ENCODE measurements at places on chromosomes 5 and 9.

DNA sequence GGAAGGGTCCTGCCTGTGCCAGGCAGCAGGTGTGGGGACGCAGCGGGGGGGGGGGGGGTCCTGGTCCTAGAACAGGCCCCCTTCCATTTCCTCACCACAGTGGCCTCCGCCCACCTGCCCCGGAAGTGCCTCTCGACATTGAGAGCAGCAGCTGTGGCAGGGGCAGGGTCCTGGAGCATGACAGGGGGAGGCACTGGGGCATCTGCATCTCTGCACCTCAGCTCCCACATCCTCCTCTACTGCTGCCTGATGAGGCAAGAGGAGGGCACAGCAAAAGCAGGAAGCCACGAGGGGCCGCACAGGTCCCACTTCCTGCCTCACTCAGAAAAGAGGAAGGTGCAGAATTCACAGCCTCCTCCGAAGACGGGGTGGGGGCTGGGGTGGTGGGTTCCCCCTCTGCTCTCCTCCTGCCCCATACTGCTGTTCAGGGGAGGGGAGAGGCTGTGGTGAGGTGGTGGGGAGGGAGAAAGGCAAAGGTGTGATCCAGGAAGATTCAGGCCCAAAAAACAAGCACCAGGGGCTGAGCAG lies 14.8 kb downstream of the AKNA start:
- DNase-seq, result no peak

- DNase-seq, result no peak
Measured at GRCh38 chr5:53929570-53929969, 369.1 kb downstream of the NDUFS4 start.

GRCh38 chr9:110255034-110255462 lies 1.3 kb downstream of the TXN start:
- no peak for DNase-seq

DNA sequence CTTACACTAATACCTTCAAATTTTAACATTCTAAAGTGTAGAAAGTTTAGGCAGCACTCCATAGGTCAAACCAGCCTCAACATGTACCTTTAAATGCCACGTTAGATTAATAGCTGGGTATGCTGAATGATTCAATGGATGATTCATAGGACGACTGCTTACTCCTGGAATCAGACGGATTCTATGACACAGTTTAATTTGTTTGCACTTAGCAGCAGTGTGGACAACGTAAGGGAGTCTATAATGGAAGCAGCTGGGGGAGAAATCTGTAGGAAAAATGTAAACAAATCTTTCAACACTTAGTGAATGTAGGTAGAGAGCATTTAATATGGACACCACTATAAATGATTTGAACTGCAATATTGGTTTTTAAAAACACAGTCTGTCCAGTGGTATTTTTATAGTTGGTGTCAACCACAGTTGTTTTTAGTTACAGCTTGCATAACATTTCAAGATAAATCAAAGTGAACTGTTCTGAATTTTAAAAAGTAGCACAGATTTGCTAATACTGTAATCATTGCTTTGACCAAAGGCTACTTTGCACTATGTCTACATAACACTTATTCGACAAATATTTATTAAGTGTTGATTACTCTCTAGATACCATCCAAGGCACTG lies 701.5 kb upstream of the MEF2C start:
- no peak for DNase-seq

GRCh38 chr5:140883373-140883772 lies 1.4 kb downstream of the PCDHA13 start:
- no peak for DNase-seq

GRCh38 chr5:140043508-140043872 lies 391 bp upstream of the NRG2 start:
- DNase-seq, result no peak

GRCh38 chr9:37028420-37029031 lies 5.5 kb downstream of the PAX5 start:
- no peak for DNase-seq

DNA sequence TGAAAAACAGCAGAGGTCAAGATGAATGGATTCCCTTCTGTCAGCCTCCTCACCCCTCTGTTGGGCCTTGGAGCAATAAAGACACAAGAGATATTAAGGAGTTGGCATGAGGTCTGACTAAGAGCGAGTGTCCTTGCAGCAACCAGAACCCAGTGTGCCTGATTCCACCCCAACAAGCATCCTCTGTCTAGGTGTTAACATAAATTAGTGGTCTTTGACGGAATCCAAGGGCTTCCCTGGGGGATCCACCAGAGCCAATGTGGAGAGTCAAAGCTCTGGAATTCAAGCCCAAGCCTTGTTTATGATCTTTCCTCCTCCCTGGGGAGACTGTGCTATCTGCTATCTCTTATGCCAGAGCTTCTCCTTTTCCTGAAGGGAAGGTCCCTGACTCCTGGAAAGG lies 128.1 kb upstream of the SMIM23 start:
- DNase-seq, result no peak

GRCh38 chr9:22169243-22169642 lies 160.1 kb upstream of the CDKN2B start:
- no peak for DNase-seq

DNA sequence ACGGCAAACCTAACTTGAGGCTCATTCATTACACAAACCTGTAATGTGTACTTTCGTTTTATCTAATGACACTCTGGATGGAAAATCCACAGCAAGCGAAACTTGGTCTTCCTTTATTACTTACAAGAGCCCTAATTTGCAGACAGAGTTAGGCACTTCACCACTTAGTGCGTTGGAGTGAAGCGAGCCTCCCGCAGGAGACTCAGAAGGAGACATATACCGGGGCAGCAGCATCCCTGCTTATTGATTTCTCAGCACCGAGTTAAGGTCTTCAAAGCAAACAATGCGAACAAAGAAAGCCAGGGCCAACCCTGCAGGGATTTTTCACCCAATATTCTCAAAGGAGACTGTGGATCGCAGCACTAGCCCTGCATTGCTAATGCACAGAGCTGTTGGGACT lies 28.6 kb downstream of the LSM11 start:
- DNase-seq, result no peak

DNA sequence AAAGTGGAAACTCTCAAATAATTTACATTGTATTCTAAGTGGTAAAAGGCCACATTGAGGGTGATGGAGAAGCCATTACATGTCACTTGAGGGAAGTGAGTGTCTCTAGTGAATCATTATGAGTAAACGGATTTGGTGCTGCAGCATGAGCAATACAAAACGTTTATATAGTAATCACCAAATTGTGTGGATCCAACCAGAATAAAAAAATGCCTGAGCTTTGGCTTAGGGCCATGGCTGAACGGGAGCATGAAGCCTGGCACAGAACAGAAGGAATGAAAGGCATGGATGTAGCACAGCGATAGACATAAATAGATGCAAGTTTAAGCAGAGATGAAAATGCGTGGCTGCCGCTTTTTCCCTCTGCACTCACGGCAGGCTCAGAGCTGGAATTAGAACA lies 58.3 kb downstream of the PTTG1 start:
- no peak for DNase-seq

DNA sequence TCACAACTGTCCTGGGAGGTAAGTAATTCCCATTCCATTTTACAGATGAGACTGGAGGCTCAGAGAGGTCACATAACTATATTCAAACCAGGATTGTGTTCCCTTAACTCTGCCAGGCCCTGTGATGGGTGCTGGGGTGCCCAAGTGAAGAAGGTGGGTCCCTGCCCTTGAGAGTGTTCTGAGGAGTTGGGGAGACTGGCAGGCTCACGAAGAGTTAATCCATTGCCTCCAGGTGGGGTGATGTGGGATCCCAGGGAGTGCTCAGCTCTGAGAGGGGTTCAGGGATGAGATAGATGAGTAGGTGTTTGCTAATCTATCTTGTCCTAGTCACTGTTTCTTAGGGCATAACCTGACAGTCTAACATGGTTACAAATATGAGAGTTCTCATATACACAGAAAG lies 36.7 kb downstream of the GSN start:
- no peak for DNase-seq

DNA sequence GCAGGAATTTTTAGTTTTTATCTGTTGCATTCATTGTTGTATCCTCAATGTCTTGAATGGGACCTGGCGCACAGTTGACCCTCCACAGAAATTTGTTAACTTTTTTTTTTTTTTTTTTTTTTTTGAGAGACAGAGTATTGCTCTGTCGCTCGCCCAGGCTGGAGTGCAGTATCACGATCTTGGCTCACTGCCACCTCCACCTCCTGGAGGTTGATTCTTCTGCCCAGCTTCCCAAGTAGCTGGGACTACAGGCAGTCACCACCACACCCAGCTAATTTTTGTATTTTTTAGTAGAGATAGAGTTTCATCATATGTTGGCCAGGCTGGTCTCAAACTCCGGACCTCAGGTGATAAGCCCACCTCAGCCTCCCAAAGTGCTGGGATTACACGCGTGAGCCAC lies 205.9 kb downstream of the ROR2 start:
- no peak for DNase-seq

DNA sequence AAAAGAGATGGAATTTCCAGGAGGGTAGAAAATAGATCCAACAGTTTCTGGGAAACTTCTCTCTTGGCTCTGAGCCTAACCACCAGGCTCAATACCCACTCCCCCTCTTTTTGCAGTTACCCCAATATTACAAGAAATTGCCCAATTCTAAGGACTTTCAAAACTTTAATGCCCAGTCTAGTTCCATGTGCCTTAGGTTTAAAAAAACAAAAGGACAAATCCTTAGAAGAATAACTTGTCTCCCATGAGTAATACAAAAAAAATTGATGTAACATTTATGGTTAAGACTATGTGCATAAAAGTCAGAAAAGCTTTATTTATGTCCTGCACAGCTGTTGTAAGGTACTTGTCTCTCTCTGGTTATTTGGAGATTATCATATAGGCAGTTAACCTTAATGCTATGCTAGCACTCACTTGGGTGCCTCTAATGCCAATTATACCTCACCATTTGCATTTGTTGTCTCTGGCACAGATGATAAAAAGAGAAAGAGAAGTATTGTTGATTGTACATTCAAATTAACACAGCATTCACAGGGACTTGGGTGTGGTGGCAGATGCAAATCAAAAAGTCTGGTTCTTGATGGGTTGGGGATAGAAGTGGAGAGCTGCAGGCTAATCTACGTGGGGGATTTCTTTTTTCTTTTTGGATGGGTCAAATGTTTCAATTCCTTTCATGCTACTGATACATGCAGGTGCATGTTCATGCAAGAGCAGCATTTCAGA lies 159.4 kb downstream of the PIK3R1 start:
- no peak for DNase-seq

DNA sequence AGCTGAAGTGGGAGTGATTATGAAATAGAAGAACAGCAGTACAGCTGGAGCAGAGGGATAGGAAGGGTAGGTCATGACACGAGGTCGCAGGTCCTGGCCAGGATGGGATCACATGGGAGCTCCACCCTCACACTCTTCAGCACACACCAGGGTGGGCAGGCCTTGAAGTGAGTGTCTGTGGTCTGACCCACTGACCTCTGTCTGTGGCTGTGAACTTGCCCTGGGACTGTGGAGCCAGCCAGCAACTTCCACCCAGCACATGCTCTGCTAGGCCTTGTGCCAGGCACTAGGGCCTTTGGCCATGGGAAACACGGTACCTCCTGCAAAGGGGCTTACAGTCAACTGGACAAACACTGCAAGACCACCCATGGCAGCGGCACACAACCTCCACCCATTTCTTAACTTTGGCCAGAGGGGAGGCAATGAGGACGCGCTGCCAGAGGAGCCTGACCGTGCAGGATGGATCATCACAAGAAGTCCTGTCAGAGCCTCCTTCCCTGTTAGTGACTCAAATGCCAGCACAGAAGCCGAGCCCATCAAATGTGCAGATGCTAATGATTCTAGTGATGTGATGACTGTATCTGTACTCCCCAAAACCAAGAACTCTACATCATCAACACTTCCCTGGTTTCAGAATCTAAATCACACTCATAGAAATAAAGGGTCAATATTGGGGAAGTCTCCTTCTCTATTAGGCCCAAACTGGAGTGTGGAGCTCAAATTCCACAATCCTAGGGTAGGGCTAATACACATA lies 113.6 kb downstream of the DPYSL3 start:
- DNase-seq, result no peak

Data from NCI-H2107 (cell line).